ENCODE measurements at places on chromosomes 6 and 20. TPM values are rescaled to one million over a fixed set of nuclear protein-coding genes. Genes with fewer than 3 reads are reported as not detected.

Gene HNF4A
- total RNA-seq, result not detected

Gene GSTA1
- not detected for total RNA-seq

Gene EYA4
- not detected for total RNA-seq

Gene RBM24
- not detected for total RNA-seq

Gene DEF6
- 219 TPM for total RNA-seq

Gene PRSS35
- not detected for total RNA-seq

Gene MAPK13
- 46.9 TPM for total RNA-seq

Gene GNMT
- 0.94 TPM for total RNA-seq

Gene ZNF133
- 8.2 TPM for total RNA-seq

Gene HMGCLL1
- total RNA-seq, result not detected

Gene GSTA2
- total RNA-seq, result not detected

Gene JPH2
- total RNA-seq, result 0.10 TPM

Gene DDO
- not detected for total RNA-seq

Gene KCNK16
- total RNA-seq, result not detected

Gene EPPIN
- total RNA-seq, result not detected

Gene MYBL2
- 65.7 TPM for total RNA-seq

Gene RAB23
- 3.2 TPM for total RNA-seq

Gene TNFRSF21
- 0.10 TPM for total RNA-seq

Gene ALDH5A1
- total RNA-seq, result 3.6 TPM

Gene FLRT3
- total RNA-seq, result not detected

Gene RSPO4
- total RNA-seq, result not detected

Gene WFDC2
- not detected for total RNA-seq

Gene RIMS4
- not detected for total RNA-seq

Gene CRISP3
- total RNA-seq, result not detected

Gene SAMD3
- total RNA-seq, result 71.0 TPM

Gene SLC35F1
- total RNA-seq, result not detected

Gene OR2H1
- not detected for total RNA-seq

Gene PLCB4
- total RNA-seq, result not detected

Gene COL20A1
- not detected for total RNA-seq

Gene PROCR
- total RNA-seq, result not detected

Gene UBE2J1
- 32.6 TPM for total RNA-seq

Gene MYCT1
- total RNA-seq, result not detected

Gene SERPINB1
- 66.0 TPM for total RNA-seq

Gene STMND1
- not detected for total RNA-seq

Gene HLA-DOB
- 1.4 TPM for total RNA-seq

Gene SRSF12
- not detected for total RNA-seq

Gene CST4
- not detected for total RNA-seq

Gene SGK2
- 0.63 TPM for total RNA-seq

Gene POM121L2
- not detected for total RNA-seq

Gene GSTA4
- 7.4 TPM for total RNA-seq

Gene PRDM13
- total RNA-seq, result not detected

Gene BAG2
- total RNA-seq, result 7.8 TPM

Gene SERAC1
- total RNA-seq, result 7.1 TPM

Gene TGM2
- 0.10 TPM for total RNA-seq

All from activated naive CD4-positive, alpha-beta T cell treated with anti-CD3 and anti-CD28 coated beads, Interleukin-2, amount 10 ng/mL, durations not matched to agents 5 hours and 36 hours (primary cell).